ENCODE measurements at places on chromosomes 7 and 10.

GRCh38 chr7:93883917-93884345 is 6.6 kb downstream of the TFPI2 start:
- DNase-seq, result no peak

DNA sequence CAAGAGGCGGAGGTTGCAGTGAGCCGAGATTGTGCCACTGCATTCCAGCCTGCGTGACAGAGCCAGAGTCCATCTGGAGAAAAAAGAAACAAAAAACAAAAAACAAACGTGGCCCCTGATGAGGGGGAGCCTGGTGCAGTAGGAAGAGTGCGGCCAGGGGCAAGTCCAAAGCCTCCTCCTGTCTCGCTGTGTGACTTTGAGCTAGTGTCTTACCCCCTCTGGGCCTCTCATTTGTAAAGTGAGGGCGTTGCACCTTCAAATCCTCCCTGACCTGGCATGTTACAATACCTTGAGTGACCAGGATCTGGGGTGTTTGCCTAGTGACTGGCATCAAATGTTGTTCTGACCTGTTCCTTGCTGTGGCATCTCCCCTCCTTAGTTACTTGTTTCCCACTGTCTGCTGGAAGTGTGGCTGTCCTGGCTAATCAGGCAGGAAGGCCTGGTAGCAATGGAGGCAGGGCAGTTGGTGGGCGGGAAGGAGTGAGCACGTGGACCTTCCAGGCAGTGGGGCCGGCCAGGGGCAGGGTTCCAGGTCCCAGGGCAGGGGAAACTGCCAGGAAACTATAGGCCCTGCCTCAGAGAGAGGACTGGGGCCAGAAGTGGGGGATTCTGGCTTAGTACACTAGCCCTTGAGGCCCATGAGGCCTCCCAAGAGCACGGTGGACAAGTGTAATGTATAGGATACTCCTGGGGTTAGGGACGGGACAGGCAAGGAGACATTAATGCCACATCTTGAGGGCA is 24.5 kb upstream of the GOLGA7B start:
- DNase-seq, result no peak

DNA sequence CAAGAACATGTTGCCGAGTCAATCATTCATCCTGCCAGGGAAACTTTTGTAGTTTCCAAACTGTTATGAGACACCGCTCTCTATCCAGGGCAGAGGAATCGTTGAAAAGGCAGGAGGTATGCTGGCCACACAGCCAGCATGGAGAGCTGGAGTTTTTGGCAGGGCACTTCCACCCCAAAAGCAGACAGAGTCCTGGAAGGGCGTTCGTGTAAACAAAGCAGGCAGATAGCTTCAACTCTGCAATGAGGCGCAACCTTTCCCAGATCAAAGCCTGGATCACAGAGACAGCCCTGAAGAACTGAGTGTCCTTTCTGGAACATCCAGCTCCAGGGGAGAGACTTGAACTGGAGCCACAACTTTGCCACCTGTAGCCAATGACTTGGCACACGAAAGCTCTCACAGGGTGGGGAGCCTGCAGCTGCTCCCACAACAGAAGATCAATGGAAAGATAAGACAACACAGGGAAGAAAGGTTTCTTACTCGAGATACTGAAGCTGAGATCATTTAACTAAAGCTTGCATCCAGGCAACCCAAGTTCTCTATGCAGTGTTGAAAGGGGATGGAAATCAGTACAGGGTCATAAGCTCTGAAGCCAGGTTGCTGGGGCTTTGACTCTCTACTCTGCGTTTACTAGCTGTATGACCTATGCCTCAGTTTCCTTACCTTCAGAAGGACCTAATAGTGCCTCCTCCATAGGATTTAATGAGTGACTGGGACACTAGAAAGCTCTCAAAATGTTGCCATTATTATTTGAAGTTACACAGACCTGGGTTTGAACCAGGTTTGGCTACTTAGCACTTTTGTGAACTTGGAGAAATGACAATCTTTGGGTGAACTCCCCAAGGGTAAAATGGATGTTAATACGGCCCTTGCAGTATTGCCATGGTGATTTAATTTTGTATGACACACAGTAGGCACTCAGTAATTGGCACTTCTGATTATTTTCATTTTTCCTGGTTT is 434.8 kb upstream of the NPVF start:
- DNase-seq, result no peak

DNA sequence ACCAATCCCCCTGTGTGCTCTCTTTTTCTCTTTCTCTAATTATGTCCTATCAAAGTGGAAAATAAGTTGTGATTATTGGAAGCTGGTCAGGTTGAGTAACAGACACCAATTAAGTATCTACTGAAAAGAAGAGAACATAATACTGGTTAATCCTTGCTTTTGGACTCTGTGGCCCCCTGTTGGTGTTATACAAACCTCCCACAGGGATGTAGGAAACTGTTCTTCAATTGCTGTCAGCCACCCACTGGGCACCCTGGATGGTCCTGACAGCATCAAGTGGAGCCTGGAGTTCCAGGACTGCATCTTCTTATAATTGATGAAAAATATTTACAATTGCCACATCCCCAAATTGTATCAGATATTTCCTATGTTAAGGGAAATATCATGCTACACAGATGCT is 939.7 kb downstream of the KCNMA1 start:
- DNase-seq, result no peak

GRCh38 chr7:113824117-113824823 is 94.5 kb downstream of the PPP1R3A start:
- DNase-seq, result no peak

DNA sequence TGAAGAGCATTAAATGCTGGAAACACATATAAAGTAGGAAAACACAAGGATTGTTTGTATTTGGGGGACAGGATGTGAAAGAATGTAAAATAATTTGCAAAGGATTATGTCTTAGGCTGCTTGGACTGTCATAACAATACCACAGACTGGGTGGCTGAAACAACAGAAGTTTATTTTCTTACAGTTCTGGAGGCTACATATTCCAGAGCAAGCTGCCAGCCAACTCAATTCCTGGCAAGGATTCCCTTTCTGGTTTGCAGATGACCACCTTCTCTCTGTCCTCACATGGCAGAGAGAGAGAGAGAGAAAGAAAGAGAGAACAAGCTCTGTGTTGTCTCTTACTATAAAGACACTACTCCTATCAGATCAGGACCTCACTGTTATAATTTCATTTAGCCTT is 8.8 kb upstream of the LAMB4 start:
- DNase-seq, result no peak

GRCh38 chr7:151835636-151836035 is 41.3 kb downstream of the PRKAG2 start:
- no peak for DNase-seq

DNA sequence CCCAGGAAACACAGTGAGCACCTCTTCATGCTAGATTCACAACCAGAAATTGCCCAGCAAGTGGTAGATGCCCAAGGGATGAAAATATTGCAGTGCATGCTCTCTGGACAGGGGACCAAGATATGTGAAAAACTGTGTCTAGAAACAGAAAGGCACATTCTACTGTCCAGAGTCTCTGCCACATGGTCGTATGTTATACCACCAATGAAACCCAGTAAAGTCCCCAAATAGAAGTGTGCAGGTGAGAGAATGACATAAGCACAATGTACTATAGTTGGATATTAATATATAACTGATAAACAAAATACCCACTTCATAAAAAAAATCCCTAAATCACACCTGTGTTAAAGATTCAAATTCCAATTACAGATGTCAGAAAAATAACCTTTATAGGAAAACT is 43.8 kb downstream of the RASGEF1A start:
- no peak for DNase-seq

GRCh38 chr10:6711881-6712280 is 131.8 kb upstream of the PRKCQ start:
- no peak for DNase-seq

DNA sequence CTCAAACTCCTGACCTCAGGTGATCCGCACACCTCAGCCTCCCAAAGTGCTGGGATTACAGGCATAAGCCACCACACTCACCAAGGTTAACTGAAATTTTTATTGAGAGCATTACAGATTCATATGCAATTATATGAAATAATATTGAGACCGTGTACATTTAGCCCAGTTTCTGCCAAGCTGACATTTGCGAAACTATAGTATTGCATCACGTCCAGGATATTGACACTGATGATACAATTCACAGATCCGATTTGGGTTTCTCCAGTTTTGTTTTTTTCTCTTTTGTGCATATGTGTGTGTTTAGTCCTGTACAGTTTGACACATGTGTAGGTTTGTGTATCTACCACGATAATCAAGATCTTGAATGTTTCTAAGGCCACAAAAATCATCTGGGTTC is 627.9 kb upstream of the FOXK1 start:
- no peak for DNase-seq

GRCh38 chr10:88754287-88754686 is 5.5 kb upstream of the LIPN start:
- DNase-seq, result no peak

DNA sequence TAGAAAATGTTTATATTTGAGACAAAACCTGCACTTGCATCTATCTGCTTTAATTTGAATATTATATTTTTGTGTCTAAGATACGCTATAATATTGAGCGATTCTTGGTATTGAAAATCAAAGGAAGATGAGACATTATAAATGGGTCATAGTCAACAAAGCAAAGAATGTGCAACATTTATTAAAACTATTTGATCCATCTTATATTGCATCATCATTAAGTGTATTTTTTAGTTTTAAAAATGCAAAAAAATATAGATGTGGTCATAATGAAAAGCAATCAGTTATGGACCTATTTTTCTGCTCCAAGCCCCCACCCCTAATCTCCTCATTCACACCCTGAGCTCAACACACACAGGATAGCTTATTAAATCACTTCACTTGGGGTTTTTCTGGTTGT is 847.3 kb downstream of the NRG3 start:
- no peak for DNase-seq

DNA sequence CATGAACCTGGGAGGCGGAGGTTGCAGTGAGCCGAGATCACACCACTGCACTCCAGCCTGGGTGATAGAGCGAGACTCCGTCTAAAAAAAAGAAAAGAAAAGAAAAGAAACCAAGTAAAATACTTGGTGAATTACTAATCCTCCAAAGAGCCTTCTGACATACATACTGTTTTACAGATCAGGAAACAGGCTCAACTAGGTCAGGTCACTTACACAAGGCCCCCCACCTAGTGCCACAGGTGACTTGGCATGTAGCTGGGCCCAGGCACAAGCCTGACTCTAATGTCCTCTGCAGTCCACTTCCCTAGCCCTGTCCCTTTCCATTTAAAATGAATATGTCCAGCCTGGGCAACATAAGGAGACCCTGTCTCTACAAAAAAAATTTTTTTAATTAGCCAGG is 157.0 kb downstream of the TPST1 start:
- DNase-seq, result no peak

GRCh38 chr7:115471891-115472290 is 550.0 kb downstream of the MDFIC start:
- DNase-seq, result no peak

DNA sequence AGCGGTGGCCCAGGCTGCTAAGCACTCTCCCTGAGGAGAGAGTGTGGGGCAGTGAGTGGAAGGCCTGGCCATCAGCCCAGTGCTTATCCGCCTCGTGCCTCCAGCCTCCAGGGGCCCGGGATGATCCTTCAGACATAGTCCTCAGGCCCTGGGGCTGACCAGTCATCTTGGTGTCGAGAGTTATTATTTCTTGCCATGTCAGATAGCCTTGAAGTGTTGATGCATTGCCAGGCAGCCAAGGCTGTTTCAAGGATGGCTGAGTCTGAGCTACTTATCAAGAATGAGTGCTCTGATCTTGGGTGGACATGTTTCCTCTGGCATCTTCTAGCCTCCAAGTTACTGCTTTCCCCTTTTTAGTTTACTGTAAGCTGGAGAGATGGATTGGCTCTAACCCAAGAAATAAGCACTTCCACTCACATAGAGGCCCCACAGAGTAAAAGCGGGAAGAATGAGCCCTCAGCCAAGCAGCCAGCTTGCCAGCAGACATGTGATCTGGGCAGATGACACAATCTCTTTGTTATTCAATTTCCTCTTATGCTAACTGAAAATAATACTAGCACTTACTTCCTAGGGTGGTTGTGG is 136.5 kb upstream of the NAMPT start:
- DNase-seq, result peak; percentile 95

- no peak for DNase-seq
Measured at GRCh38 chr7:1049006-1049741, 4.8 kb downstream of the GPR146 start.

DNA sequence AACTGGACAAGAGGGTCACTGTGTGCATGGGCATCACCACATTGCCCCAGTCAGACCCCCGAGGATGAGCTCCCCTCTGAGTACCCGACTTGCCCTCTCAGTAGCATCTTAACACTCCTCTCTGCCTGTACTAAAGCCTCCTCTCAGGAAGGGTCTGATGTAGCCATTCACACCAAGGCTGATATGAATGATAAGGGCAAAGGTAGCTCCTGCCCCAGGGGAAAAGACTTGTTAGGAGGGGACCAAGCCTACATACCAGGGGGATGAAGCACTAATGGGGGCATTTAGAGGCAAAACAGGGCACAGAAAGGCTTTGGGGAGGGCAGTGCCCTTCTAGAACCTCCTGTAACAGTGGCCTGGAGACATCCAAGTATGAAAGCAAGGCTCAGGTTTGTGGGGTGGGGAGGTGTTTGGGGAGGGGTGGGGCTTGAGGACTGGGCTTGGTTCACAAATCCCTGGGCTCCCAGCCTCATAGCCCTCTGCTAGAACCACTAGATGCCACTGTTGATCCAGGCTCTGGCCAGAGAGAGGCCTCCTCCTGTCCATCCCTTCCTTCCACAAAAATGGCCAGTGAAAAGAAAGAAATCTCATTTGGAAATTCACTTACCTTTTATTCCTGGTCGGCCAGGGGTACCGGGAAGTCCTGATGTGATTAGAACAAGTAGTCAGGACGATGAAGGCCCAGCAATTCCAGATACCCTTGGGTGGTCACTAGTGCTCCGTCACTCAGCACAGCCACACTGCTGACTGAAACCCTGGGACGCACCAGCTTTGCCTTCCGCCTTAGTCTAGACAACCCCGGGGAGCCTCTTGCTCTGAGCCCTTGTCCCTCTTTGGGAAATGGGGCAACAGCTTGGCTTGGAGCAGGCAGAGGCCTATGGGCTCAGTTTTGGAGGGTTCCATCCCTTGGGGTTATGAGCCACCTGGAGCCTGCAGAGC is 40.3 kb downstream of the COL17A1 start:
- no peak for DNase-seq

DNA sequence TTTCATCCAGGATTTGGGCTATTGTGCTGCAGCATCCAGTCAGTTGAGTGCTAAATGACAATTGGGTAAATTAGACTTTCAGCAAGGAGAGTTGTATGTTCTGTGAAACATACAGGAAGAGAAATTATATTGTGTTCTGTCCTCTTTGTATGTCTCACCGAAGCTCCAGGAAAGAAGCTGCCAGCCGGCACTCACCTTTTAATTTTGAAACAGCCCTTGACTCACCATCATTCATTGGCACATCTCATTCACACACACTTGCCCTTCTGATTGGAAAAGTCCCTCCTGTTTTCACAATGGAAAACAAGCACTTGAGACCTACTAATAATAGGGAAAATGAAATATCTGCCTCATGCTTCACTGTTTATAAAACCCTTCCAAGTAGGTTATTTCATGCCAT is 495.6 kb downstream of the RPS24 start:
- no peak for DNase-seq

- no peak for DNase-seq
Measured at GRCh38 chr7:115033917-115034459, 112.1 kb downstream of the MDFIC start.
